Endothelial cell of coronary artery (primary cell): ENCODE measurements at places on chromosomes 16 and 17. TPM values are rescaled to one million over a fixed set of nuclear protein-coding genes. Genes with fewer than 3 reads are reported as not detected.

SLC12A3 gene
- not detected in 2 replicates for total RNA-seq

BICDL2 gene
- not detected in 2 replicates for total RNA-seq

C16orf46 gene
- total RNA-seq = 0.18 and 0.47 TPM in 2 replicates

TPPP3 gene
- total RNA-seq = 0.18 and 0.28 TPM in 2 replicates

RUNDC3A gene
- 0.47 and 0.54 TPM in 2 replicates for total RNA-seq

DLX4 gene
- total RNA-seq = not detected in 2 replicates

CEP295NL gene
- 0.72 and 2.2 TPM in 2 replicates for total RNA-seq

ZNF200 gene
- 8.4 and 9.6 TPM in 2 replicates for total RNA-seq

KRTAP4-6 gene
- not detected in 2 replicates for total RNA-seq

PEX12 gene
- 2.2 and 3.3 TPM in 2 replicates for total RNA-seq
